ENCODE measurements at places on chromosomes 4 and X. TPM values are rescaled to one million over a fixed set of nuclear protein-coding genes. Genes with fewer than 3 reads are reported as not detected.

DNA sequence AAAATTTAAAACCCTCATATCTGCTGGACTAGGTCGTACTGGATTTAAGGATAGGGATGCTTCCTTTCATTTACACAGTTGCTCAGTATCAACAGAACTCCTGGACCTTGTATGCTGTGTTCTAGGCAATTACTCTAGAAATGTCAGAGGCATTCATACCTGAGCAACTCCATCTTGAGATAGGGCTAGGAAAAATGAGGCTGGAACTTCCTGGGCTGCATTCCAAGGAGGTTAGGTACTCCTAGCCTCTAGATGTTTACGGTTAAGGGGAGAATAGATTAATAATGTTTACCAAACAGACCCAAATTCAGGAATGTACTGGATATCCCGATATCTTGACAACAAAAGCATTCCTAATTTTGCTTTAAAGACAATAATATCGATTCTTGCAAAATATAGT lies 84.7 kb upstream of the NLGN4X start:
- no peak for DNase-seq

DNA sequence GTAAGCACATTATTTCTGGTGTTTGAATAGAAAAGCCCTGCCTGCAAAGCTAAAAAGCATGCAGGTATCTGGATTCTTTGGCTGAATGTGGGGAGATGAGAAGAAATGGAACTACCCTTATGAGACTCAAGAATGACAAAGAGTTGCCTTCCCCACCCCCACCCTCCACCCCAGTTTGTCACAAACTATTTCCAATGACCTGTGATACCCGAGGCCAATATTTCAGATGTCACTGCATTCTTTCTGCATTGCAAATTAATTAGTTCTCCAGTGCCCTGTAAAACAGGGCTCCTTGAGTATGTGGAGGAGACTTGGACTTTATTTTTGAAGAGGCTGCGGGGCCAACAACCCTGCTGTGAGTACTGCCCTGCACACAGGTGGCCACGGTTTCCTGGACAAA lies 116.4 kb downstream of the ZNF827 start:
- DNase-seq, result no peak

DNA sequence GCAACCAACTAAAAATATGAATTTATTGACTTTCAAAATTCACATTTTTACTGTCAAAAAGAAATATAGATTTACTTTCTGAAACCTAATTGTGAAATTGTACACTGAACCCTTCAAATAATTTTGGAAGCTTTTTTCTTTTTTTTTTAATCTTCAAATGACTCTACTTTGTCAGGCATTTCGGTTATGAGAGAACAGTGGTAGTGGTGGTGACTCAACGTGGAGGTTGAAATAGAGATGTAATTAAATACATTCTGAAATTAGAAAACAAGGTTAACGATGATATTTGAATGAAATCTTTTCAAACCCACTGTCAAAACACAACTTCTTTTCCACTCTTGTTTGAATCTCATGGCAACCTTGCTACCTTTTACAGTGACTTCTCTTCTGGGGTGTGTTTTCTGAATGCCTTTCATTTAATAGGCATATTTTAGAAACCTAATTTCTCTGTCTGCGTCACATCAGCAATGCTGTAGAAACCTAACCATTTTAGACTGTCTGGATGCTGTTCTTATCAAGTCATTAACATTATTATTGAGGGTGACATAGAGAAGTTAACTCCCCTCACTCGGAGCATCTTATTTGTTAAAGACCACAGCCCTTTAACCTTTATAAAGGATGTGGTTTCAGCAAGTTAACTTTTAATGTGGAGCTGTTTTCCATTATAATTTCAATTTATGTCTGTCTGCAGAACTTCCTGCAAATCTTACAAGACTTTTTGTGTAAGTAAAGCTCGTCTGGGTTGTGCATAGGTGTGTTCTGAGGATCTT lies 136.8 kb downstream of the PCDH7 start:
- DNase-seq, result no peak

DNA sequence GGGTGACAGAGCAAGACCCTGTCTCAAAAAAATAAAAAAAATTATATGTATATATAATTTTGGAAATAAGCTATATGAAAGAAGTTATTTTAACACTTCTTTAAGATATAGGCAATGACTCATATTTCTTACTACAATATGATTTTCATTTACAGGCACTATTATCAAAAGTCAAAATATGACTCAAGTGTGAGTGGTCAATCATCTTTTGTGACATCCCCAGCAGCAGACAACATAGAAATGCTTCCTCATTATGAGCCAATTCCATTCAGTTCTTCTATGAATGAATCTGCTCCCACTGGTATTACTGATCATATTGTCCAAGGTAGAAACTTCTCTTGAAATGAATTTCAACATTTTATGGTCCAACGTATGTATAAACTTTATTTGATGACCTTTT lies 20.8 kb downstream of the OCIAD1 start:
- no peak for DNase-seq

Gene ARHGAP36
- total RNA-seq, result not detected

- peak; percentile 91 for DNase-seq
Observed at GRCh38 chr4:84498935-84499623, at the start of gene NKX6-1. Gene NKX6-1, minus strand, starts transcription at chr4:84499292. Its CDS starts 1,064 bp downstream, at chr4:84498228.

Gene ERAS
- total RNA-seq, result not detected

DNA sequence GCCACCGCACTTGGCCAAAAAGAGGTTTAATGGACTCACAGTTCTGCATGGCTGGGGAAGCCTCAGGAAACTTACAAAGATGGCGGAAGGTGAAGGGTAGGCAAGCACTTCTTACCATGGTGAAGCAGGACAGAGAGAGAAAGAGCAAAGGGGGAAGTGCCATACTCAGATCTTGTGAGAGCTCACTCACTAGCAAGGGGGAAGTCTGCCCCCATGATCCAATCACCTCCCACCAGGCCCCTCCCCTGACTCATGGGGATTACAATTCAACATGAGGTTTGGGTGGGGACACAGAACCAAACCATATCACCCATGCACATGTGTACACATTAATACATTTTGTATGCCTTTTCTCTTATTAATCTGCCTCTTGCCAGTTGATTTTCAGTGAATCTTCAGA lies 77.2 kb upstream of the HSD17B10 start:
- no peak for DNase-seq
